Activated naive CD4-positive, alpha-beta T cell (primary cell): ENCODE measurements at places on chromosomes 5 and 9.

GRCh38 chr9:21121595-21122251 is 19.9 kb downstream of the IFNW1 start:
- DNase-seq, result no peak

- no peak for DNase-seq
Observed at GRCh38 chr5:94389515-94389899, 228.9 kb downstream of the KIAA0825 start.

DNA sequence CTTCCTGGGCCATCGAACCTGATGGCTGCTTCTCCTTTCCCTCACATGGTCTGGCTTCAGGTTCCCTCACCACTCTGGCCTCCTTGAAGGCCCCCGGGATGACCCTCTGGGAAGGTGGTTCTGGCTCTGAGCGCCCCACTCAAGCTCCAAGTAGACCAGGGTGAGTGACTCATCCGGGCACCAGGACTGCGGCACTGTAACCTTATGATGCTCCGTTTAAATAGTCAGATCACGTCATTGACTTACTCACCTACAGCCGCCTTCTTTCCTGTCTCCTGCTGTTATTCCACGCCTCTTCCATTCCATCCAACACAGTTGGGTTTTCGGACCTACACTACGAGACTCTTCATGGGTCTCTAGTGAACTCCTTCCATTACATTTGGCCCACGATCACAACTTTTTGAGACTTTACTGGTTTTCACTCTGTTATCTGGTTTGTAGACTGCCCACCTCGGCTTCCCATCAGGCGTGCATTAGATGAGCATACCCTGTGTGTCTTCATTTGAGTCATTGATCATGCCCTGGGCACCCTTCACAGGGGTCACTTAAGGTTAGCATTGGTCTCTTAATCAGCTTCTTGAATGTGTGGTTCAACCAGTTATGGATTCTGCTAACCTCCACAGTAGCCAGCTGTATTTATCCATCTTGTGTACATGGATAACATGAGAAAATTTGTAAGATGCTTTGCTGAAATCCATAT is 138.8 kb upstream of the LMX1B start:
- DNase-seq, result no peak

DNA sequence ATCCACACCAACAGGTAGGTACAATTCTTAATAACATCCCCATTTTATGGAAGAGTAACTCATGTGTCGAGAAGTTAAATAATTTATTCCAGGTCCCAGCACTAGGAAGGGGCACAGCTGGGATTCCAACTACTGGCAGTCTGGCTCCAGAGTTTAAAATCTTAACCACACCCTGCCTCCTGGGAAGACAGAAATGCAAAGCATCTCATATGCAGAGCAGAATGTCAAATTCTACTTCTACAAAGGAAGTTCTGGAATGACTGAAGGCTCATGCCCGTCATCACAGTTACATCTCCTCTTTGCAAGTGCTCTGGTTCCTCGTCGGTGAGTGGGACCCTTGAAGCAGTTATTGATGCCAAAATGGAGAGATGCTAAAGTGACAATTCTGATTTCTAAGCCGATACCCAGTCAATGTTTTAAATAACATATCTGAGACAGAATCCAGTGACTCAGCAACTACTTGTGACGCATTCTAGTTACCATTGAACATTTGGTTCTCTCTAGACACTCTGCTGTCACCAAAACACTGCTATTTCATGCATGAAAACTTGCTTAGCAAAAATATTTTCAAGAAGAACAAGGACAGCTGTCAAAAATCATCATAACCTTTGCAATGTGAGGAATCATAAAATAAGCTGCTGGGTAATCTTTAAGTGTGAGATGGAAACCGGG is 412.7 kb downstream of the CTNND2 start:
- no peak for DNase-seq

DNA sequence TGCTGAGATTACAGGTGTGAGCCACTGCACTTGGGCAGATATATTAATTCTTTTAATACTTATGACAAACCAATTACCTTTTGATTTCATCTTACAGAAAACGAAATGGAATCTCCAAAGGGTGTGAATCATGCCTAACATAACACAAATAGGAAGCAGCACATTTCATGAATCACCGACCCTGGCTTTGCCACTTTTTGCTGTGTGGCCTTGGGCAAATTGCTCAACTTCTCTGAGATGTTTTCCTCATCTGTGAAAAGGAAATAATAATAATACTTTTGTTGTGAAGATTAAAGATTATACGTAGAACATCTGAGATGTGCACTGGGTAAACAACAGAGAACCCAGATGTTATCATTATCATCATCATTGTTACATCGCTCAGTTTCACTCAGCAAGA is 50.7 kb upstream of the FREM1 start:
- no peak for DNase-seq

DNA sequence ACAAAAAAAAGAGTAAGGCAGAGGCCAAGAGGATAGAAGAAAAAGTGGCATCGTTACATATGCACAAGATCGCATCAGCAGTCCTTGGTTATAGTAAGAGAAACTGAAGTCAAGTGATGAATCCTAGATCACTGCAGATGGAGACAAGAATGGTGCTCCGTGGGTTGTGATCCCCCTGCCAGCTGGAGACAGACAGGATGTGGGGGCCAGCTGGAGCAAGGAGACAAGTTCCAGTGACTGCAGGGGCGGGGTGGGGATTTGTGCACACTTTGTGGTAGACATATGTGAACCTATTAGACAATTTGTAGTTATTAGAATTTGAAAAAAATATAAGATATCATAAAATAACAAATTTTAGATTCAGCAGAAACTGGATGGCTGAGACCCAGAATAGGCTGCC is 697.9 kb upstream of the ADAMTS16 start:
- no peak for DNase-seq

GRCh38 chr5:136042156-136042555 is 13.4 kb downstream of the TGFBI start:
- no peak for DNase-seq

DNA sequence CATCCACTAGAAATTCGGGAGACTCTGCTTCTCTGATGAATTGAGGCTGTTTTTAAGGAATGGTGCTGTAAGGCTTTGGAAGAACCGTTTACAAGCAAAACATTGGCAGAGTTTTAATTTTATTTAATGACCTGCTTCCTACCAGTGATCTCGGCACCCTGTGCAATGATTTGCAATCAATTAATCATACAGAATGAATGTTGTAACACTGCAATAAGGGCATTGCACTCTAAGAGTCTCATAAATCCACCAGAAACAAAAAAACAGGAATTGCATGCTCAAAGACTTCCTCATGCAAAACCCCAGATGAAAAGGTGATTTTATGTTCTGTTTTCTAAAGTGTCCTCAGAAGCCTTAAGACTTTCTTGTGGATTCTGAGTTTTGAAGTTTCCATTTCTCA is 295.7 kb downstream of the ARHGEF28 start:
- no peak for DNase-seq

DNA sequence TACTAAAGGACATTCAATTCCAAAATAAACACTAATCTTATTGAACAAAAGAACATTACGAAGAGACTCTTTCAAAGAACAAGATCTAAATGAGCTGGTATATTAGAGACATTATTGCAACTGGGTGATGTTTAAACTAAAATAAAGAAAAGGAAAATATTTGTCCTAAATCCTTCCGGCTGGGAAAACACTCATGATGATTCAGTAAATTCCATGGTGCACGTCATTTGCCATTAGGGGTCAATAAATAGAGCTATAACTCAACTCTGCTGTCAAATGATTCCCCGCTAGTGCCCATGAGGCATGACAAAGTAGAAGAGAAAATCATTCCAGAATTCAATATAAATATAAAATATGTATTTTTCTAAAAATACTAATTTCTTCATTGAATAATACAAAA is 565.5 kb upstream of the TUSC1 start:
- DNase-seq, result no peak

- DNase-seq, result no peak
Observed at GRCh38 chr5:10565785-10566542, 2.1 kb downstream of the ANKRD33B start.

GRCh38 chr5:6003040-6003825 is 375.1 kb downstream of the MED10 start:
- DNase-seq, result no peak

- no peak for DNase-seq
Observed at GRCh38 chr9:95497772-95498171, 19.0 kb downstream of the PTCH1 start.

- no peak for DNase-seq
Observed at GRCh38 chr5:179415291-179416060, 70.2 kb upstream of the ADAMTS2 start.
